ENCODE measurements at places on chromosomes 6 and 20.
A peak's percentile ranks its signal among the peaks of the same experiment; 100 is the strongest.

- no peak for DNase-seq
Measured at GRCh38 chr6:105553171-105553570, 150.3 kb upstream of the PREP start.

GRCh38 chr6:96015518-96016333 is at the start of gene FUT9:
TSS of gene FUT9 (plus strand) at chr6:96015974. CDS start at chr6:96203156, 187,182 bp downstream.
- no peak for DNase-seq

GRCh38 chr6:158815907-158816306 is 3.3 kb downstream of the EZR start:
- DNase-seq, result no peak

- no peak for DNase-seq
Measured at GRCh38 chr6:64815718-64816117, 891.3 kb downstream of the EYS start.

DNA sequence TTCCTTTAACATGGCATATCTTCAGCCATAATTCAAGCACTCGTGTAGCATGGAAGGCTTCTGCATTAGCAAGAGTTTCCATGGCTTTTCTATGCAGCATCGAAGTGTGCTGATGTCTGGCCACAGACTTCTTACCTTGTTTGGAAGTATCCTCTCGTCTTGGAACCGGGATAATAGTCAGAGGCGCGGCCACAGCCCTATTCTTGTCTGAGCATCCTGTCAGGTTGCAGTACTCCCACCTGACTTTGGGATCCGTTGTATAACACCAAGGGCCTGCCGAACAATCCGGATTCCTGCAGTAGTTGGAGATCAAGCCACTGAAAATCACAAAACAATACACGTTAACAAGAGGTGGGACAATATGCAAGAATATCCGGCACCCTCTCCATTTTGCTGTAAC is 138.9 kb downstream of the SLC22A3 start:
- DNase-seq, result no peak

GRCh38 chr6:128754658-128755256 is 128.2 kb upstream of the LAMA2 start:
- no peak for DNase-seq

GRCh38 chr6:109488001-109488400 is 5.0 kb upstream of the ZBTB24 start:
- no peak for DNase-seq

- no peak for DNase-seq
Measured at GRCh38 chr6:90302320-90302719, 5.7 kb upstream of the BACH2 start.

DNA sequence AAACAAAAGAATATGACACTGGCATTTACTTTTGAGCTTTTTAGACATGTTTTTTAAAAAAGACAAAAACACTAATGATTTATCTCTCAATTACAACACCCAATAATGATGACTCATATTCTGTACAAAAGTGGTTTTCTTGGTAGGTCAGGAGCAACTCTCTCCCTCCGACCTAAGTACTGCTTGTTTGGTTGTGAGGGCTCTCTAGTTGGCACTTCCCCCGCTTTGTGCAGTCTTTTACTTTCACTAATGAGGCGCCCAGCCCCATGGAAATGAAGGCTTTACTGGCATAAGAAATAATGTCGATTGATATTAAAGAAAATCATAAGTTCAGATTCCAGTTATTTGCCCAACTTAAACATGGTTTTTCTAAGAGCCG is 1.3 kb downstream of the KPNA5 start:
- peak; percentile 23 for DNase-seq

GRCh38 chr6:14758421-14759081 is 487.3 kb upstream of the JARID2 start:
- no peak for DNase-seq

DNA sequence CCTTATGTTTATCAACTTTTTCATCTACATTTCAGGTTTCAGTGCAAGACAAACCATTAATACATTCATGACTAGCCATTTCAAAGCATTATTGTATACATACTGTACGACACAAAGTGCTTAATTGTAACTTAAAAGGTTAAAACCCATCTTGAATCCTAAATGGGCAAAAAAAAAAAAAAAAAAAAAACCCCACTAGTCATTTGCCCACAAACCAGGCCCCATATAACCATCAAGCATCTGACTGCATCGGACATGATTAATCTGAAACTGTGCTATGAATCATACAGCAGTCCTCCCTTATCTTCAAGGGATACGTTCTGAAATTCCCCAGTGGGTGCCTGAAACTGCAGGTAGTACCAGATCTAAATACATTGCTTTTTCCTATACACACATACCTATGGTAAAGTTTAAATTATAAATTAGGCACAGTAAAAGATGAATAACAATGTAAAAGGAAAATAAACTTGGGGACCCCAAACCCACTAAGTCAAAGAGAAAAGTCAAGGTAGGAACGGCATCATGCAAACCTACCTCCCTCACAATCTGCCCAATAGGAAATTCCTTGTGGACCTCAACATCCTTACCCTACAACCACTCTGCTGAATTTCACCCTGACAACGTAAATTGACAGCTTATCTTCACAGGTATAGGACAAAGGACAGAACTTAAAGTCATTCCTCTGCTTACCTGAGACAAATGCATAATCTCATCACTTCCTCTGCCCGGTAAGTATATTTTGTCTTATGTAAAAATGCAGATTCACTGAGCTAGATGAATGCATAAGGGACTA is 14.3 kb downstream of the B4GALT5 start:
- peak; percentile 84 for DNase-seq

DNA sequence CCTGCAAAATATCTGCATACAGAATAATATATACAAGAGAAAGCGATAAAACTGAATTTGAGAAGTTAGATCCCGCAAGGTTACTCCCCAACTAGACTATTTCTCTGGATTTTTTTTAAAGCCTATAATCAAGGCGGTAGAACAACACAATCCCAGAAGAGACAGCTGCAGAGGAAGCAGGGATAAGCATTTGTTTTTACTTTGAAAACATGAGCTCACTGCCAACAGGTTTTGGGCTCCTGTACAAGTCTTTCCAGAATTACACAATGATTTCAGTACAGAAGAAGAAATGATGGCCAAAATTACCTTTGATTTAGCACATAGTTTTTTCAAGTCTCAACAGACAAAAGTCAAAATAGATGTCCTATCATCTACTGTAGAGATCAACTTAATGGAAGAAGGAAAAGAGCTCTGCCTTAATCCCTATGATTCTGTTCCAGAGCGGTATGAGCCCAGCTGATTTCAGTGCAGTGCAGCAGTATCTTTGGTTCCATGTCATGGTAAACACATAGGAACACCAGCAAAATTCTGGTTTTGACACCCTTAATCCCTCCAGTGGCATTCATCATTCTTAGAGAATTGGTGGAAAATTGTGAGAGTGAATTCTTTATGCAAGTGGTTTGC is 304.3 kb downstream of the HDGFL1 start:
- DNase-seq, result no peak

GRCh38 chr20:34100576-34100975 is 11.5 kb downstream of the EIF2S2 start:
- no peak for DNase-seq

DNA sequence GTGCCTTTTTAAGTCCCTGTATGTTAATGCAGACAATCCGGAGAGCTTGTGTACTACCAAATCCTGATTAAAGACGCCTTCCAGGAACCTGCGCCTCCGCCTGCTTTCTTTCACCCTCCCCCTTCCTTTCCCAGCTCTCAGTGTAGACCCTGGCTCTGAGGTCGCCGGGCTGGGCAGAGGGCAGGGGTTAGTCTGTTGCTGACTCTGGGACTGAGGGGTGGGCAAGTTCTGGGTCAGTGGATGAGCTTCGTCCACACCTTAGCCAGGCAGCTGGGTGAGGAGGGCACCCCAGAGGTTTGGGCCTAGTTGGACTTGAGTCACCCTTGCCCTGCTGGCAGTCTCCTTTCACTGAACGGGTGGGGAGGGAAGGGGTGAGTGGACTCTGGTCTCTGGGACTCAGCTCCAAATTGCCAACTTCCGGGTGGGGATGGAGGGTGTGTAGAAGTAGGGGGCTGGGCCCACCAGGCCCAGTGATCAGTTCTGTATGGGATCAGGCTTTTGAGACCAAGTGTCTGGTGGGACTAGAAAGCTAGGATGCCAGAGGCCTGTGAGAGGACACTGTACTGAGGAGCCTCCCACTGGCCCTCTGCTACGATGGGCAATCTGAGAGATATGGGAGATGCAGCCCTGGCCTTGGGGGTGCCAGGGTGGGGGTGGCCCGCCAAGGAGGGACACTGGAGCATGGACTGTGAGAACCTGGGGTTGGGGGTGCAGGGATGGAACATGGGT is 21.3 kb upstream of the SLC22A7 start:
- DNase-seq, result no peak

GRCh38 chr20:62907384-62908317 is 18.7 kb downstream of the DIDO1 start:
- DNase-seq, result peak; percentile 18

GRCh38 chr6:28712982-28713381 is 187.3 kb downstream of the GPX5 start:
- DNase-seq, result no peak

GRCh38 chr6:33578588-33579011 is 1.5 kb downstream of the BAK1 start:
- DNase-seq, result no peak

DNA sequence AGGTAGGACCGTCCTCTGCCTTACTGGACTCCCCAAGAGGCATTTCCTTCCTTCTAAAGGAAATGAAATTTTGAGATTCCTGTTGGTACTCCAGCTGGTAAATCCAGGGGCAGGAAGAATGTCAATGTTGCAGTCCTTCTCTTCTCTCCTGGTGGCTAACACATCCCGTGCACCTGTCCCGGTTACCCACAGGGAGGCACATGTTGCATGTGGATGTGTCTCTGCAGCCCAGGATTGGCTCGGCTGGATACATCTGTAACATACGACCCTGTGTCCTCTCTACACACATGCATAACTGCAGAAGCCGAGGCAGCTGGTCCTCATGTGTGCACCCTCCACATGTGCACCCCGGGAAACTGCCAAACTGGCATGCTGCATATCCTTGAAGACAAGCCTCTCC is 1.3 kb upstream of the LRFN2 start:
- no peak for DNase-seq

- peak; percentile 26 for DNase-seq
Measured at GRCh38 chr6:117496383-117496990, 14.0 kb downstream of the DCBLD1 start.

DNA sequence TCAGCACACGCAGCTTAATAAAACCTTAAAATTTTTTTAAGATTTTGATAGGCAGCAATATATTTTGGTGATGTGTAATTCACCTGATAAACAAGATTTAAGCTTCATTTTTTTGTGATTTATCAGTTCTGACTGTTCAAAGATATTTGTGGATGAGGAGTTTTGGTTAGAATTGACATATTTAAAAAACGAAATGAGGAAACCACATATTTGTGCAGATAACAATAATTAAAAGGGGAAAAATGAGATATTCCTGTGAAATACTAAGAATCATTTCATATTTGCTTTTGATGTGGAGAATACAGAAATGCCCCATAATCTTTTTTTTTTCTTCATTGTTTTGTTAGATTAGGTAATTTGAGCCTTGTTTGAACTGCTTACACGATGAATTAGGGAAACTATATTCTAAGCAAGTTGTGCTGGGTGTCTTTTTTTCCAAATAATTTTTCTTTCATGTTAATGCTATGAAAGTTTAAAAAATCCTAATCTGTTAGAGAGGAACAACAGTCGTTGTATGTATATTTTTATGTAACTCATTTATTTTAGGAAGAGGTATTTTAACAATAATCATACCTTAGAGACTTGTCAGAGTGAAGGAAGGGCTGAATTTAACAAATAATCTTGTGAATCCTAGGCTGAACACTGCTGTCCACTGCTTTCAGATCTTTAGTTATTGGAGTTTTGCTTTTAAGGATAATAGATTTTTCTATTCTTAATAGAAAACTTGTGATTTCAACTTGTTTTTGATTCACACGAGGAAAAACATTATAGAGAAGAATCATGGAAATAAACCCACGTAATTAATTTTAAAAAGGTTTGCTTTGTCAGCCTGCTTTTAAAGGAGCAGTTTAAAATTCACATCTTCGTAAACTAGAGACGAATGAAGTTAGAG is 4.0 kb downstream of the ARID1B start:
- DNase-seq, result peak; percentile 26

- DNase-seq, result no peak
Measured at GRCh38 chr6:3022765-3023662, 23.3 kb downstream of the NQO2 start.

GRCh38 chr6:32973144-32974015 is 5.0 kb downstream of the BRD2 start:
- DNase-seq, result peak; percentile 8

DNA sequence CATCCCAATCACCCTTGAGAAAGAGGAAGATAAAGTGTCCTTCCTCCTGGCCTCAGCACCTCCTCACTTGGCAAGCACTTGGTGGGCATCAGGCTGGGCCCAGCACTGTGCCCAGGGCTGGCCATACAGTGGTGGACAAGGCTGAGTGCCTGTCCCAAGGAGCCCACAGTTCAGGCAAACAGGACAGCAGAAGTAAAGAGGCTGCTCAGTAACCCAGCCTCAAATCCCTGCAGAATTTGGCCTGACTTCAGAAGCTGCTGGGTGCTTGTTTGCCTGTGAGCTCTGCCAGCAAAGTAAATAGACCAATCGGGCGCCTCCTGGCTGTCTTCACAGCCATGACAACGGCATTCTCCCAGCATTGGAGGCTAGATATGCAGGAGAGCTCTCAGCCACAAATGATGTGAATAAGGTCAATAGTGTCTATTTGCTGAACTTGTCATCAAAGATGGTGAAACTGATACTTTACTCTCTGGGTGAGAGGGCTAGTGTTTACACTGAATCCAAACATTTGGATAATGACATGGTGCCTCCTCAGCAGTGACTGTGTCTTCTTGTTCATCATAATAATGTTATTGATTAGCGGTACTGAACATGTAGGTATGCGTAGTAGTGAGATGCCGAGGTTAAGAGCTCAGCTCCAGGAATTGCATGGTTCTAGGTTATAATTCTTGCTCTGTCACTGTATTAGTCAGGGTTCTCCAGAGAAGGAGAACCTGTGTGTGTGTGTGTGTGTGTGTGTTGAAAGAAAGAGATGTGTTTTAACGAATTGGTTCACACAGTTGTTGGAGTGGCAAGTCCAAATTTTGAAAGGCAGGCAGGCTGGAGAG is 36.9 kb upstream of the FANCE start:
- peak; percentile 29 for DNase-seq

- peak; percentile 9 for DNase-seq
Measured at GRCh38 chr6:48628316-48628715, 517.3 kb upstream of the PTCHD4 start.

DNA sequence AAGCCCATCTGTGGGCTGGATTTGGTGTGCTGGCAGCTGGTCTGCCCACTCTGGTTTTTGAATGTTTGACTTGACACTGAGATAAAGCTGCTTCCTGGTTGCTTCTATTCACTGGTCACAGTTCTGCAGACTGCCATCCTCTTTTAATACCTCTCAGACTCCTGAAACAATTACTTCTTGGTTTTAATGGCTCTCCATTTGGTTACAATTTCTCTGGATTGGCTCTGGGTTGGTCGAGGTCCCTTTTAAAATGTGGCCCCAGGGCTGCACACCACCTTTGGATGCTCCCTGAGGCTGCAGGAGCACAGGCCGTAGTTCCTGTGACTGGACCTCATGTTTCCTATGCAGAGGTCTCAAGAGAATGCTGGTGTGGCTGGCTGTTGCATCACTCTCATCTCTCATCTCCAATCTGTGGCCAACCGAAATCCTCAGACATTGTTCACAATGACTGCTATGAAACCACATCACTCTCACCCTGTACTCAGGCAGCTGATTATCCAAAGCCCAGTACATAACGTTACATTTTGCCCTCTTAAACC is 98.5 kb downstream of the INSM1 start:
- DNase-seq, result no peak

- DNase-seq, result peak; percentile 46
Measured at GRCh38 chr6:11236076-11236750, 3.7 kb upstream of the NEDD9 start.

All from kidney glomerular epithelial cell (primary cell).